ENCODE measurements at places on chromosomes 1 and 21.

- peak; percentile 35 for DNase-seq
Observed at GRCh38 chr21:33197496-33197895, 32.2 kb upstream of the IFNAR2 start.

GRCh38 chr1:117696561-117696960 lies 90.7 kb downstream of the TENT5C start:
- no peak for DNase-seq

DNA sequence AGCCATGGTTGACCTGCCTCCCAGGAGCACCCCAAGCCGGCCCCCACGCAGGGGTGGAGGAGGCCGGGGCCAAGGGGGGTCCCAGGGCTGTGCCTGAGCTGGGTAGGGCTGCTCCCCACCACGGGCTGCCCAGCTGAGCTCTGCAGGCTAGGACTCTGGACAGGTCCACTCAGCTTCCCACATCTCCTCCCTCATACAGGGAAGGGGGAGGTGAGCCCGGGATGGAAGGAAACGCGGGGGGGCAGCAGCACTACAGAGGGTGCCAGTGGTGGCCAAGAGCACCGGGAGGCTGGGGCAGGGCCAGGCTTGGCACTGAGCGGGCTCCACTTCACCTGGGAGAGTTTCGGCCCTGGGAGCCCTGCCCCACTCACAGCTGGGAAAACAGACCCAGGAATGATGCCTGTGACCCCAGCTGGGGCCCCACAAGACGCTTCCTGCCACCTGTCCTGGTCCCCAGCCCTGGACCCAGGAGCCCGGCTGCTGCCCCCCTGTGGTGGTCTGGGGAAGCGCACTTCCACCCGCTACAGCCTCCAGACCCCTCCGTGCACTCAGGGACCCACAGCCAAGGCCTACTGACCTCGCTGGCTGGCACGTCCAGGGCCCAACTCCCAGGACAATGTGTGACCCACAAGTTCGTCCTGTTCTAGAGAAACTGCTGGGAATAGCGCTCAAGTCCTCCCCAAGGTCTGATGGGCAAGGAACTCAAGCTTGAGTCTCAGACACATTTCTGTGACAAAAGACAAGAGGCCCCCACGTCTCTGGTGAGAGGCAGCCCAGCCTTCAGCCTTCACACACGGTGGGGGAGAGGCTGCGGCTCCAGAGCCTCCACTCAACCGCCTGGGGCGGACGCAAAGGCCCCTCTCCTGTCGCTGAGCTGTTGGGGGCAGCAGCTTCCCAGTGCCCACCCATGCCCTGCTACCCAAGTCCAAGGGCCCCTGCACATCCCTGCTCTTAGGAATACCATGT lies 3.0 kb downstream of the AURKAIP1 start:
- peak; percentile 94 for DNase-seq

- DNase-seq = no peak
Observed at GRCh38 chr1:94105957-94106529, 14.9 kb downstream of the ABCA4 start.

- no peak for DNase-seq
Observed at GRCh38 chr1:67761091-67761490, 72.2 kb downstream of the GNG12 start.

DNA sequence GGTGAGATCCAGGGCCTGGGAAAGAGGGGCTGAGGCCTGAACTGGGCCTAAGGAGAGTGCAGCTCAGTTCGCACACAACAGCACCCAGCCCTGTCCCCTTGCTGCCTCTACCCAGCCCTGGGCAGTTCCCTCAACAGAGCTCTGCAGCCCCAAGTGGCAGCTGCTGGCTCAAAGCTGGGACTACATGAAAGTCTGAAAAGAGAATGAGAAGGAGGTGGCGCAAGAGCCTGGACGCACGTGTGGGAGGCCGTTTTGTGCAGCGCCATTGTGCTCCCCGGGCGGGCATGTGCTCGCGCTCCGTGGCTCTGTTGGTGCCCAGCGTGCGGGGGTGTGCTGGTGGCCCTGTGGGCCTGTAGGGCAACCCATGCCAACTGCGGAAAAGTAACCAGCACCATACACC lies 10.3 kb downstream of the GPR37L1 start:
- DNase-seq = no peak

GRCh38 chr1:242133796-242134195 lies 134.9 kb upstream of the MAP1LC3C start:
- no peak for DNase-seq

DNA sequence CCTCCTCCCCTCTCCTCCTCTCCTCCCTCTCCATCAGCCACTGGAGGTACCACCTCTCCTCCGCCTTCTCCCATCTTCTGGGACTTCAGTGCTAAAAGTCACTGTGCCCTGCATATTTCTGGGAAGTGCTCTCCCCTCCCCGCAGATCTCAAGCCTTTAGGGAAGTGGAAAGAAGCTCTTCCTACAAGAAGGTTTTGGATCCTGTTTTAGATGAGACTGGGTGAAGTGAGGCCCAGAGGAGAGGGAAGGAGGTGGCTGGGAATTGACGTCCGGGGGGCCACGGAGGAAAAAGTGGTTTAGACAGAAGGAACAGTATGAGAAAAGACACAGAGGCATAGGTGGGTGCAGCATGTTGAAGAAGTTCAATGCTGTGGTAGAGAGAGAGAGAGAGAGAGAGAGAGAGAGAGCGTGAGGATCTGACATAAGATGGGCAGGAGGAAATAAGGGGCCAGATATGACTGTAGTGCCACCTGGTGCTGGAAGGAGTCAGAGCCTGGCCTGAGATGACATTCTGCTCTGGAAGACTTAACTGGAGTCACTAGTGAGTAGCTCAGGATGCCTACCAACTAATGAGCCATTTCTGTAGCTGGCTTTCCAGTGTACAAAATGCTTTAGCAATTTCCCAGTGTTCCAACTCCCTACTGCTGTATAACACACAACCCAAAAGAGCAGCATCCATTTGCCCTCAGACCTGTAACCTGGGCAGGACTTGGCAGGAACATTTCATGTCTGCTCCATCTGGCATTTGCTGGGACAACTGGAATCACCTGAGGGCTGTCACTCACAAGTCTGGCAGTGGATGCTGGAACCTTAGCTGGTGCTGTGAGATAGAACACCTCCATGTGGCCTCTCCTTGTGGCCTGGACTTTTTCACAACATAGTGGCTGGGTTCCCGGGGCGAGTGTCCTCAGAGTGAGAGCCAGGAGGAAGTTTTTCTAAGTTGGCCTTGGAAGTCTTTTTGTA lies 16.6 kb upstream of the ZSCAN20 start:
- no peak for DNase-seq

DNA sequence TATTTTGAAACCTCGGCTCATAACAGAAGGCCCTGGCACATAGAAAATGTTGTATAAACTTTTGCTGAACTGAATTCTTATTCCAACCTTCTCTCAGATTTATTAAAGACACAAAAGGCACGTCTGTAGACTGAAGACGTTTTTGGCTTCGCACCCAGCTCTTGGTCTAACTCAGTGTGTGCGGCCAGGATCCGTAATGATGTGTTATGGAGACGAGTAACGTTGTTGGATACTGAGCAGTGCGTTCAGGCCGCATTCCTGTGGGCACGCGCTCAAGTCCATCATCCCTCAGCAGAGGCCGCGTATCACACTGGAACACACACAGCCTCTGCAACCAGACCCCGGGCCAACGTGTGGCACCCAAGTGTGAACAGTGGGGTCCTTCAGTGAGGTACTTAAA lies 154.8 kb upstream of the RAB4A start:
- no peak for DNase-seq

DNA sequence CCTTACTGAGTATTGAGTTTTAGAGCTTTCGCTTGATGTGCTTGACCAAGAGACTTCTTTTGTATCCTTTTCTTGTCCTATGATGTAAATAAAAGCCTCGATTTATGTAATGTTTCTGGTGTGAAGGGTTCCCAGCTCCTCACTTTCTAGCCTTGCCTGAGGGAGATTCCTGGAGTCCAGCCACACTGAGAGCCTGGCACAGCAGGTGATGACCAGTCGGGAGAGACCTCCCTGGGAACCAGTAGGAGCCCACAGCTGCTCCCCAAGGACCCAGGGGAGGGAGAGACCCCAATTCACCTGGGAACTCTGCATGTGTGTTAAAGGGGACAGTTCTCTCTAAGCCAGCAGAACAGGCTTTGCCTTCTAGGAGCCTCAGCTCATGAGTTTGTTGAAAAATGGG lies 8.9 kb downstream of the C1orf115 start:
- DNase-seq = peak; percentile 37

DNA sequence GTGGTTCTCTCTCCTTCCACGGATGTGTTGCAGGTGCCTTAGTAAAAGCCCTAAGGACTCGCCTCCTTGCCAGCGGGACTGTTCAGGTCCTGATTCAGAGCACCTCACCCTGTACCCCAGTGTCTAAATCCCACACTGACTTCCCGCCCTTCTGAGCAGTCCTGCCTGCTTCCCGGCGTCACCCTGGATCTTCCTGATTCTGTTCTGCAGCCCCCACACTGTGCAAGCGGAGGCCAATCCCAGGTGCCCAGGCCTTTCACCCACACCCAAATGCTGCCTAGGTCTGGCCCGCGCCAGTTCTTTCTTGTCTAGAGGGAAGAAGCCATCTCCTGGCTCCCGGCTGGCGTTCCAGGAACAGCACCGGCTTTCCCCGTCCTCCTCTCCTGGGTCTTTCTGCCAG lies 95.9 kb upstream of the GALNT2 start:
- DNase-seq = no peak

DNA sequence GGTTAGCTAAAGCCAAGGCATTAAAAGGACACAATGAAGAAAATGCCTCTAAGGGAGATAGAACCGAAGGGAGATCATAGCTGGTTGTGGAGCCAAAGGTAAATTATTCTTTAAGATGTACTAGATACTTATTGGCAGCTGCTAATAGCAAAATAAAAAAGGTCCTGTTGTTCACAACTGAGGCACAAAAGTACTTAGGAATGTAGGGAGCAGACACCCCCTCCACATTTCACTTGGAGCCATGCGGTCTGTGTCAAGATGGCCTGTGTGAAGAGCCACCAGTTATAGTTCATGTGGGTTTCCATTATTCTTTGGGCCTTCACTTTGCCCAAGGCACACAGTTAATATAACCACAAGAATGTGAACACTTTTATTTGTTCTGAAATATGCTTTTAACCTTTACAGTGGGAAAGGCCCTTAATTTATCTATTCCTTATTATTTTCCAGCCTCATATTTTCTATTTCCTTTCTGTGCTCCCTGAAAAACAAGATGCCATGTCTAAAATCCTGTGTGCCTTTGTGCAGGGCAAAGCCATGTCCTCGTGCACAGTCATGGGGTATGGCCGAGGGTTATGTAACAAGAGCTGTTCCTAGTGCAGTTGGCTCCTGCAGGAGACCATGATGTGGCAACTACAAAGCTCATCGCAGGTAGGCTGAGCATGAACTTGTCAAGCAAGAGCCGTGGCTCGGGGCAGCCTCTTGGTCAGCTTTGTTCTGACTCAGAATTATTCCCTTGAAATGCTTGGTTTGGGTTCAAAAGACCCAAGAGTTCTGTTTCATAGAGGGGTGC lies 16.2 kb upstream of the WDR26 start:
- no peak for DNase-seq

DNA sequence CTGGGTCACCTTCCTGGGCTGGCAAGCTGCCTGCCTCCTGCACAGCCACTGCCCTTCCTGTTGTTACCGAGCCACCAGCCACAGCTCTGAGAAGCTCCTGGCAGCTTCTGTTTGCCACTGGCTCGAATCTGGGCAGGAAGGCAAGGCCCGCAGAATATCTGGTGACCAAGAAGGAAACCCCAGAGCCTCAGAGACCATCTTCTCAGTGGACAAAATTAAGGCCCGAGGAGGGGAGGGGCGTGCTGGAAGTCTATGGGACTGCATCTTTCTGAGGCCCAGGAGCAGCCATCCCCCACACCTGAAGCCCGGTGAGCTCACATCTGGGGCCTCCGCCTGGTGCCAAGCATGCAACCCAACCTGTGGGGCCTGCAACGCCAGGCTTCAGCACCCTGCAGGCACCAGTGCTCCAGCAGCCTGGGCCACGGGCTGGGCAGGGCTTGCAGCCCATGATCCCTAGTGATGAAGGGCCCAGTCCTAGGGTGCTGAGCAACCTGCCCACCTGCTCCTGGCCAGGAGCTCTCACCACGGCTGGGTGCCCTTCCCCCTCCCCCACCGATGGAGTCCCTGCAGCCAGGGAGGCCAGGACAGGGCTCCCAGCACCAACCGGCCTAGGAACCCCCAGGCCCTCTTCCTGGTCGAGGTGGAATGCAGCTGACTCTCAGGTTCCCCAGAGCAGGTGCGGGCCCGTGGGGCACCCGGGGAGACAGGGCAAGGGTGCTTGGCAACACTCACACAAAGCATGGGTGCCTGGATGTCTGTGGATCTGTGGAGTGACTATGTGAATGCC lies 879 bp downstream of the CPTP start:
- no peak for DNase-seq

DNA sequence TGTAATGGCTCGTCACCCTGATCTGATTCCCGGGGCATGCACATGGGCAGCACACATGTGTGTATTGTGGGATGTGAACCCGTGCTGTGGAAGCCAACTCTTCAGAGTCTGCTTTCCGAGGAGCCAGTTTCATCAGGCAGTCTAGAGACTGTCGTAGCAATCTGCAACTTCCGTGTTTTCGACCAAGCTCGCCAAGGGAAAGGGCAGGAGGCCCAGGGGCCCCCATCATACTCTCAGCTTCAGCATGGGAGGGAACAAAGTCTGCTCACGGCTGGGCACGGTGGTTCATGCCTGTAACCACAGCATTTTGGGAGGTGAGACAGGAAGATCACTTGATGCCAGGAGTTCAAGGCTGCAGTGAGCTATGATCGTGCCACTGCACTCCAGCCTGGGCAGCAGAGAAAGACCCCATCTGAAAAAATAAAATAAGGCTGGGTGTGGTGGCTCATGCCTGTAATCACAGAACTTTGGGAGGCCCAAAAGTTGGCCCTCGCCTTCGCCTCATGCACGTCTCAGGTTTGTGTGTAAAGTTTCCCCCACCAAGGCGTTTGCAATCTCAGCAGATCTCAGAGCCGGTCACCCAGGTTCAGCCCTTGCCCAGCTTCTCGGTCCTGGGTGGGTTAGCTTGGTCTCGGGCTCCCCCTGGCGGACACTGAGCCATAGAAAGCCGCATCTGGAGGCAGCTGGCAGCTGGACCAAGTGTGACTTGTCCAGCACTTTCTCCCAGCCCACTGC lies 48.5 kb upstream of the SLC25A33 start:
- peak; percentile 90 for DNase-seq

DNA sequence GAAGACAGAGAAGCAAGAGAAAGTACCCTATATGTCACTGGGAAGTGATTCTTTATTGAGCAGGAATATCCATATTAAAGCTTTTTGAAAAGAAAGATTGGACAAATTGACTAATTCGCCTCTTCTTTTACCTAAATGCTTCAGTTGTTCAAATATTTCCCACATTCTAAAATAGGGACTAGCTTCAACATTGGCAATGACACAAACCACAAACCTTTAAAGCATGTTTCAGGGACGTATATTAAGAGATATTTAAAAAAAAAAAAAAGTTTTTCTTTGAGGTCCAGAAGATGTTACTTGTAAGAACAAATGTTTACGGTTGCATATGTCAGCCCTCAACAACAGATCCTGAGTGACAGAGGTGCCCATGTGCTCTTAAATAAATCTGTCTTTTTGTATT lies 235.0 kb upstream of the NFIA start:
- DNase-seq = no peak

DNA sequence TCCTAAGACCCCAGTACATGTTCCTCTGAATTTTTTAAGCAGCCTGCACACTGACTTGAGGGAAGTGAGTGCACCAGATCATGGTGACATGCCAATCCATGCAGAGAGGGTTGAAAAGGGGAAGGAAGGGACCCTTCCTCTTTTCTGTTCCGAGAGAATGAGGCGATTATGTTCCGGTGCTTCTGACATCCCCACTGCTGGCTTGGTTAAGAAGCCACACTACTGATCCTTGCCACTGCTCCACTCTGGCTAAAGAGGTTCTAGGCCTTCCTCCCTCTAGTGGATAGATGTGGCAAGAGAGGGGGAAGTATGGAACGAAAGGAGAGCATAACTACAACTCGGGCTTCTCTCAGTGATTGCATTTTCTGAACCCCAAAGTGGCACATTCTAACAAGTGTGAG lies 1.8 kb upstream of the CYB5R1 start:
- DNase-seq = no peak

GRCh38 chr1:210292231-210292871 lies 36.4 kb upstream of the HHAT start:
- DNase-seq = peak; percentile 20

Measured in stimulated activated effector memory CD8-positive, alpha-beta T cell treated with anti-CD3 and anti-CD28 coated beads, Interleukin-12 subunit alpha, Interleukin-12 subunit beta, amount 100 ng/mL, for 72 hours (primary cell).